Fibroblast of lung (primary cell): ENCODE measurements at places on chromosomes 7 and 10. TPM values are rescaled to one million over a fixed set of nuclear protein-coding genes. Genes with fewer than 3 reads are reported as not detected.

GRCh38 chr10:70474780-70475179 is 3.8 kb upstream of the PALD1 start:
- H3K4me3 ChIP-seq, result no peak overlapping the region
- H3K27me3 ChIP-seq, result peaks cover 37% of the 10 kb centered on the region
- H3K4me1 ChIP-seq, result no peaks in the 10 kb centered on the region
- no peak overlapping the region for H3K27ac ChIP-seq
- DNase-seq, result no peak

DNA sequence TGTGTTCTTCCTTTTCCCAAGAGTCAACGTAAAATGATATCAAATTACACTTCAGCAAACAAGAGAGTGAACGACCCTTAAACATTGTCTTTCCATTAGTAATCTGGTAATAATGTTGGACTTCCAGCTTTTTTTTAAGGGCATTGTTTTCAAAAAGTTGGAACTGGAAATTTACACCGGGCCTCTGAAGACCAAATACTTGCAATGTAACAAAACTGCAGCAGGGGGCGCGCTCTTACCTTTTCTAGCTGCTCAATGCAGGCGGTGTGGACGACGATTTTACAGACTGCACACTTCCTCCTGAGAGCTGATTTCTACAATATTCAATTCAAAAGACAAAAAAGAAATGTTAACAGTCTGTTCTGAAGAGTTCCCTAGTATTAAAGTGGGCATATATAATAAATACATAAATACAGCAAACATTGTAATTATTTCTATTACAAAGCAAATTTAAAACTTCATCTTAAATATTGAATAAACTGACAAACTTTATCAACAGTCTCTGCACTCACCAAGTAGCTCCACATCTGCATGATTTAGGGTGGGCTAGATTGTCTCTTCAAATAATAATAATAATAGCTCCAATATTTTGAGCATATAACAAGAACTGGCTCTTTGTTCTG is 190.4 kb downstream of the DGKI start:
- no peaks in the 10 kb centered on the region for H3K4me1 ChIP-seq
- H3K27ac ChIP-seq, result no peak overlapping the region
- no peak overlapping the region for H3K4me3 ChIP-seq
- H3K27me3 ChIP-seq, result no peaks in the 10 kb centered on the region
- no peaks in the 10 kb centered on the region for H3K36me3 ChIP-seq
- DNase-seq, result peak; percentile 79

DNA sequence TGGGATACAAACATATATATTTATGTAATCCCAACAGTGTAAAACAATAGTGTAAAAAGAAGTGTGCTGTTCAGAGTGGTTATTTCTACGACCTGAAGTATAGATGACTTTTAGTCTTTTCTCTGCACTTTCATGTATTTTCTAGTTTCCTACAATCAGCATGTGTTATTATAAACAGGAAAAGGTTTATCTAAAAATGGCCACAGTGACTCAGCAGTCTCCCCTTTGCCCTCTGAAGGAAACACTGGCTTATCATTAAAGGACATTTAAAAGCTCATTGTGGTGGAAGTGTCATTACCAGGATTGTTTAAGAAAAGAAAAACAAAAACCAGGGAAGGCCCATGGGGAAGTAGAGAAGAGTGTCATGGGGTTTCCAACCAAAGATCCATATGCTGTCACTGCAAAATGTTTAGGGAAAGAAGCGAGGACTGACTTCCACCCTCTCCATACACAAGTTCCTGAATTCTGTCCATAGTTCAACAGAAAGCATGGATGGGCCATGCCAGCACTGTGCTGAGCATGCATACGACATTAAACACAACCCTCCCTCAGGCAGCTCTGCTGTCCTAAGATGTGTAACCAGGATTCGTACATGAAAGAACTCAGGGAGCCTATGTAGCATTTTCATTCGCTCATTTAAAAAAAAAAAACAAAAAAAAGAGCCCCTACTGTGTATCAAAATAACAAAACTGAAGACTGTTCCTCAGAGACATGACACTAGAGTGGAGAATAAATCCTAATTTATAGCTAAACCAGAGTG is 10.2 kb downstream of the CYREN start:
- H3K4me3 ChIP-seq, result no peak overlapping the region
- peak overlapping the region; percentile 40 for H3K27ac ChIP-seq
- peak; percentile 52 for DNase-seq
- H3K27me3 ChIP-seq, result no peaks in the 10 kb centered on the region
- peaks cover 5% of the 10 kb centered on the region for H3K36me3 ChIP-seq
- peaks cover 15% of the 10 kb centered on the region for H3K4me1 ChIP-seq

DNA sequence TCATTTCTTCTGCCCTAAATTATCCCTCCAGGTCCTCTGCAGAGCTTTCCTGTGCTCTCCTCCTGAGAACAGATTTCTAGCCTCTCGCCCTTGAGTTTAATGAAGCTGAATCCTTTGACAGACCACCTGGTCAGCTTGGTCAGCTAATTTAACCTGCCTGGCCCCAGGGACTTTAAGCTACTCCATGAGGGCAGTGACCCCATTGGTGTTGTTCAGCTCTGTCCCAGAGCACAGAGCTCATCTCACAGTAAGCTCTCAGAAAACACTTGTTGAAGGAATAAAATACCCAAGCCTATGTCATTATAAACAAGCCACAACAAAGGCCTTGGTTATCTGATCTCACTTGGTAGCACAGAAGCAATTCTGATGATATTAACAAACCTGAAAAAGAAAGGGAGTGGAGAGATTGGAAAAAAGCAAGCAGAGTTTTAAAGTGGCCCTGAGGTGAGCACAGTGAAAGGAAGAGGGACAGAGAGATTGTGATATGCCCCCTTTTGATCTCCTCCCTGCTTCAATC is 24.4 kb downstream of the SLC26A4 start:
- H3K27ac ChIP-seq, result no peak overlapping the region
- no peak for DNase-seq
- H3K36me3 ChIP-seq, result no peaks in the 10 kb centered on the region
- no peaks in the 10 kb centered on the region for H3K27me3 ChIP-seq

DNA sequence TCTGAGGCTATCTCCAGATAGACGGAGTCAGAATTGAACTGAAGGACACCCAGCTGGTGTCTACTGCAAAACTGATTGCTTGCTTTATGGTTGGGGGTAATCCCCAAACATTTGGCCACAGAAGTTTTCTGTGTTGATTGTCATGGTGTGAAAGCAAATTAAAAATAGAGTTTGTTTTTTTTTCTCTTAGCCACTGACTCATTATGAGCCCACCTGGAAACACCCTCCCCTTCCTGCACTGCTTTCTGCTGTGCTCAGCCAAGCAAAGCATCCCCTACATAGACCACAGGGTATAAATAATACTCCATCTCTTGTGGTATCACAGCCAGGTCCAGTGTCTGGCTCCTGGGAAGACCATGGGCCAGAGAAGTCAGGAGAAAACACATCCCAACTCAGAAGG is 6.5 kb upstream of the VWC2 start:
- H3K4me3 ChIP-seq, result no peak overlapping the region
- no peak for DNase-seq
- H3K27me3 ChIP-seq, result no peaks in the 10 kb centered on the region
- H3K4me1 ChIP-seq, result no peaks in the 10 kb centered on the region

DNA sequence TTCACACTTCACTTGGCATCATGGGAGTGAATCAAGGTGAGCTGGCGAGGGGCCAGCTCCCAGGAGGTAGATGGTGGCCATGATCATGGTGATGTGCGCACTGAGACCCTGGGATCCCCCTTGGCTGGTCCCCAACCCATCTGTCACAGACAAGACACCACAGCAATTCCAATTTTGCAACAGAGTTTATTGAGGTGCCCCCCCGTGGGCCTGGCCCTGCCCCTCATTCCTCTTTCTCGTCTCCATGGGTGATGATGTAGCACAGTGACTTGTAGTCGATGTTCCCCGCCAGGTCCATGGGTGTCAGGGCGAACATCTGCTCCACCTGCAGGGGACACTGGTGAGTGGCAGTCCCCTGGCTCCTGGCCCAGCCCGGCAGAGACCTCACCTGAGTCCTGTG is 2.4 kb downstream of the MYL7 start:
- no peaks in the 10 kb centered on the region for H3K4me1 ChIP-seq
- DNase-seq, result no peak
- no peak overlapping the region for H3K4me3 ChIP-seq
- H3K27me3 ChIP-seq, result peaks cover 4% of the 10 kb centered on the region
- no peak overlapping the region for H3K27ac ChIP-seq

DNA sequence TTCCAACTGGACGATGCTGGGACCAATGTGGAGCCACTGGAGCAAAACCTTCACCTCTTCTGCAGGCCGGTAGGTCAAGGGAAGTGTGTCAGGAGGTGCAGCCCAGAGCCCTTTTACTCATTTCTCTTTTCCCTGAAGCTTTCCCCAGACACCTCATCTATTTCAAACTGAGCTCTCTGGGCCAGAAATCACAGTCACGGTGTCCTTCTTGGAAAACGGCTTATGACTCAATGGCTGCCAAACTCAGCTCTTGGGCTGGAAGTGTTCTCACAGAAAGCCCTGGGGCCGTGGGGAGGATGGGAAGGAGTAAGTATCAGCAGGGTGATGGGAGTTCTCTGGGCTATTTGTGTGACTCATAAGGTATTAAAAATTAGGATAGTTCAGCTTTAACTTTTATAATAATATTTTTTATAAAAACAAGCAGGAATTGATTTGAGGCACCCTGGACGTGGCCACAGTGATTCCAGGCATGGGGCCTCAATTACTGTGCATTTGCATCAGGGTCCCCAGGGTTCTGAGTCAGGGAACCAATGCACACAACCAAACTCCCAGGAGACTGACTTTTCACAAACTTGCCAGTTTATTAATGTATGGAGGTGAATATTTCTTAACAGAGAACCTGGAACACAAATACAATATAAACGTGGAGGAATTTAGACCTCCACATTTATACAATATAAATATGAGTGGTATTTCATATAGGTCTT is 187.4 kb upstream of the TMEM72 start:
- no peaks in the 10 kb centered on the region for H3K27me3 ChIP-seq
- DNase-seq, result peak; percentile 28
- no peak overlapping the region for H3K27ac ChIP-seq

DNA sequence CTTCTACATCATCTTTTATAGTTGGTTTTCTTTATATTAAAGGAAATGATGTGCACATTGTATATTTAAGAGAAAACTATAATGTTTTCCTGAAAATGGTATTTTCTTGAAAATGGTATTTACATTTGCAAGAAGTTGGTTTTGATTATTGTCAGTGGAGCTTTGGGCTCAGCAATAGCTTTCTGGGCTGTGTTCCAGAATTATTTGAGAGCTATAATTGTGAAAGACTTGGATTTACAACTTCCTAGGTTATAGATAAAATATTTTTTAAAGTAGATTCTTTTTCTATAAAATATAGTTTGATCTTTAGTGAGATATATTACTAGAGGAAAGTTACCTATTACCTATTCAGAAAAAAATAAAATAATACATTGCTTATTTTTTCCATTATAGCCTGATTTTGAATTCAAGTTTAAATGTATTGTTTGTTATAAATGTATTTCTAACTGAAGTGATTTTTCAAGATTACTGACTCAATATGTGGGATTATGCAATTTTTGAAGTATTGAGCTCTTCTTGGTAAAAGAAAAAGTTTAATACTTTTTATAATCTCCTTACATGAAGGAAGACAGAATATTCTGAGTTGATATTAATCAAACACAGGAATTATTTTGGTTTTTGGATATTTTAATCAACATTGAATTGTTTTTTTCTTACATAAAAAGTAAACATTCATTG is 20.2 kb downstream of the GNAI1 start:
- peaks cover 31% of the 10 kb centered on the region for H3K4me1 ChIP-seq
- H3K36me3 ChIP-seq, result no peaks in the 10 kb centered on the region
- peak; percentile 87 for DNase-seq
- H3K27me3 ChIP-seq, result no peaks in the 10 kb centered on the region
- no peak overlapping the region for H3K4me3 ChIP-seq

- no peak for DNase-seq
- H3K4me1 ChIP-seq, result no peaks in the 10 kb centered on the region
- H3K4me3 ChIP-seq, result no peak overlapping the region
- H3K27ac ChIP-seq, result no peak overlapping the region
- no peaks in the 10 kb centered on the region for H3K27me3 ChIP-seq
These were observed 553.8 kb downstream of the GLRX3 start for GRCh38 chr10:130689743-130690626.

- peak; percentile 3 for DNase-seq
- H3K36me3 ChIP-seq, result no peaks in the 10 kb centered on the region
- H3K4me3 ChIP-seq, result no peak overlapping the region
- H3K27ac ChIP-seq, result no peak overlapping the region
- H3K27me3 ChIP-seq, result no peaks in the 10 kb centered on the region
These were observed 146.6 kb downstream of the SH2D4B start for GRCh38 chr10:80684259-80684658.

- no peaks in the 10 kb centered on the region for H3K27me3 ChIP-seq
- peaks cover 7% of the 10 kb centered on the region for H3K4me1 ChIP-seq
- peaks cover 2% of the 10 kb centered on the region for H3K36me3 ChIP-seq
- H3K4me3 ChIP-seq, result peak overlapping the region; percentile 100
These were observed 2.0 kb downstream of the IFRD1 start for GRCh38 chr7:112452102-112452888.

- no peaks in the 10 kb centered on the region for H3K4me1 ChIP-seq
- no peaks in the 10 kb centered on the region for H3K27me3 ChIP-seq
- peak; percentile 41 for DNase-seq
- H3K36me3 ChIP-seq, result no peaks in the 10 kb centered on the region
- H3K4me3 ChIP-seq, result no peak overlapping the region
These were observed 11.3 kb upstream of the SAMD8 start for GRCh38 chr10:75099952-75100763.

DNA sequence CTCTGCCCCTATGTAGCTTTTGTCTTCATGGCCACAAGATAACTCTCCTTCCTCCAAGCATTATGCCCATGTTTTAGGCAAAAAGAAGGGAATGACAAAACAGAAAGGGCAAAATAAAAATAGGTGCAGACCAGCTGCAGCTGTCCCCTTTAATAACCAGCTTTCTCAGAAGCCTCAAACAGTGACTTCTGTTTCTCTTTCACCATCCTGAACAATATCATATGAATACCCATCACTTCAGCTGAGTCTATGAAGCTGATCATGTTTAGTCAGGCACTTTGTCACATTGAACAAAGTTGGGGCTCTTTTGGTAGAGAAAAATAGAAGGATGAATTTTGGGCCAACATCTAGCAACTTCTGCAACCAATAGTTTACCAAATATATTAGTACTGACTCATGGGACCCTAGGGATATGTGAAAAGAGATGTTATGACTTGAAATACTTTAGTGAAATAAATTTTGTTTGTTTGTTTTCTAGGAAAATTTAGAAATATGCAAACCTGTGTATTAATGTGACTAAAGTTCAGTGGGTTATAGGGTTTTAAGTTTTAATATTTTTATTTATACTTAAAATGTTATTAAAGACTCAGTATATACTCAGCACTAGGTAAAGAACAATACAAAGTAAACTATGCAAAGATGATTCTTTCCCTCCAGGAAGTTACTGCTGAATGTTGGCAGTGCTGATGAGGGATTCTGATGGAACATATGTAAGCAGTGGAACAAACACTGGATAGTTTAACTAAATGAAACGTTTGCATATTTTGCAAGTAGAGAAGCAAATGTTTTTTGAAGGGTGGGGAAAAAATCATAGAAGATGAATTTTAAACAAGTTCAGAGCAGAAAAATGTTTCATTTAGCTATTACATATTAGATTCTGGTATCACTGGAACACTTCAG is 133.7 kb downstream of the FOXP2 start:
- no peak overlapping the region for H3K27ac ChIP-seq
- H3K4me1 ChIP-seq, result no peaks in the 10 kb centered on the region
- H3K36me3 ChIP-seq, result no peaks in the 10 kb centered on the region

The IRF5 gene
- 0.33 TPM in 1 of 2 replicates, not detected in the other for total RNA-seq

The ADIRF gene
- 119 and 142 TPM in 2 replicates for total RNA-seq

The GPR15LG gene
- not detected in 2 replicates for total RNA-seq

The ZNF365 gene
- 2.8 and 5.8 TPM in 2 replicates for total RNA-seq
